PC-9 (cell line): ENCODE measurements at places on chromosomes 3 and 15. TPM values are rescaled to one million over a fixed set of nuclear protein-coding genes. Genes with fewer than 3 reads are reported as not detected.

GRCh38 chr15:49852756-49853155, 231.9 kb downstream of the DTWD1 start:
- no peak for DNase-seq

- DNase-seq, result no peak
Measured at GRCh38 chr3:126912491-126913195, 70.3 kb upstream of the PLXNA1 start.

DNA sequence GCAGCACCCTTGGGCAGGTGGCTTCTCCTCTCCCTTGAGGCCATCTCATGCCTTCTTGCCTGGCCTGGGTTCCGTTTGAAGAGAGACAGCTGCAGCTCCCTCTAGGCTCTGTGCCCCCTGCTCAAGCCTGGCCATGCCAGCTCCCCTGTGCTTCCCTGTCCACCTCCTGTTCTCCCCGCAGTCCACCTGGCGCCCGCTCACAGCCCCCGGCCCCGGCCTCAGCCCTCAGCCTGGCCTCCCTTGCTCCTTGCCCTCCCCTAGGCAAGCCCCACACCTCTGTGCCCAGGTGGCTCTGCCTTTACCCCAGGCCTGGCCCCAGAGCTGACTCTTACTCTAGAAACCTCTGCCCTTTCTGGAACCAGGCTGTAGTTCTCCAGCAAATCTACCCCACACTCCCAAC, 13.9 kb upstream of the RHO start:
- no peak for DNase-seq

DNA sequence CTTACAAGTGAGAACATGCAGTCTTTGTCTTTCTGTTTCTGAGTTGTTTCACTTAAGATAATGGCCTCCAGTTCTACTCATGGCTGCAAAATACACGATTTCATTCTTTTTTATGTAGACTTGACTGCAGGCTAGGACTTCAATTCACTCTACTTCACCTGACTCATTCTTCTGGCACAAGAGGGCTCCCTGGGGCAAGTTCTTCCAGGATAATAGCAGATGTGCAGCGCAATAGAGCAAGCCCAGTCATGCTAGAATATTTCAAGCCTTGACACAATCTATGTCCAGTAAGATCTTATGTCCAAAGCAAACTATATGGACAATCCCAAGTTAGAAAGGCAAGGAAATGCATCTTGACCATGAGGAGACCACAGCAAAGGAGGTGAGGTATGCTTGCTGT, 211.7 kb upstream of the GADL1 start:
- no peak for DNase-seq

Gene TRIM42
- not detected in 2 replicates for total RNA-seq

Gene IDH2
- 87.9 and 96.7 TPM in 2 replicates for total RNA-seq
